ENCODE measurements at places on chromosomes 1 and 21. TPM values are rescaled to one million over a fixed set of nuclear protein-coding genes. Genes with fewer than 3 reads are reported as not detected.

- DNase-seq: no peak
These were observed 156.0 kb upstream of the RAB4A start for GRCh38 chr1:229114850-229115365.

The KRTAP19-5 gene
- not detected for total RNA-seq

DNA sequence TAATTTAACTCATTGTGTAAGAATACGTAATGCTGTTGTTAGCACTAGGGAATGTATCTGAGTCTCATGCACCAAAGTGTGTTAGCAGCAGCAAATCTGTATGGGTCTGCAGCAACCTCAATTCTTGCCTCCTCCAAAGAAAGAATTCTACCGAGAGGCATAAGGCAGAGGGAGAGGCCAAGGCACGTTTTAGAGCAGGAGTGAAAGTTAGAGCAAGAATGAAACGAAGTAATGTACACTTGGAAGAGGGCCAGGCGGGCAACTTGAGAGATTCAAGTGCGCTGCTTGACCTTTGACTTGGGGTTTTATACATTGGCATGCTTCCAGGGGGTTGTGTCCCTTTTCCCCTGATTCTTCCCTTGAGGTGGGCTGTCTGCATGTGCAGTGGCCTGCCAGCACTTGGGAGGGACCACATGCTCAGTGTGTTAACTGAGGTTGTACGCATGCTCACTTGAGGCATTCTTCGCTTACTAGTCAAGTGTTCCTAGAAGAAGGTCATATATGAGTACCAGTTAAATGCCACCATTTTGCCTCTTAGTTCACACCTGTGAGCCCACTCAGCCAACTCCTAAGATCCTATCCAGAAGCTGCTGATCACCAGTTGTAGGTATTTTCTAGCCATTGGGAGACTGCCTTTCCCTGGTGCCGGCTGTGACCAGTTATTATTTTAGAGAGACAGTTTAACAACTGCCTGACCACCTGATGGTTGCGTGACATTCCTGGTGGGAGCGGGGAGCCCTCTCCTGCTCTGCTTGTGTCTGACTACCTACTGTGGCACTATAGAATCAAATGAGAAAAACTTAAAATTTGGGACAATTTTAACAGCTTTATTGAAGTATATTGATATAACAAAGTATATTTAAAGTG lies 2.7 kb upstream of the CNN3 start:
- DNase-seq: no peak

GRCh38 chr21:41648591-41649031 lies 118.2 kb downstream of the RIPK4 start:
- no peak for DNase-seq

- DNase-seq: no peak
These were observed 484.9 kb downstream of the NPHP4 start for GRCh38 chr1:5507340-5507739.

Measured in glomerular endothelial cell (primary cell).